ENCODE measurements at places on chromosomes 11 and 22. TPM values are rescaled to one million over a fixed set of nuclear protein-coding genes. Genes with fewer than 3 reads are reported as not detected.

LDHAL6A gene
- not detected for total RNA-seq

MUC15 gene
- not detected for total RNA-seq

SAA4 gene
- not detected for total RNA-seq

TMPRSS6 gene
- not detected for total RNA-seq

TPBGL gene
- total RNA-seq: not detected

KIRREL3 gene
- total RNA-seq: 4.1 TPM

SCGB1A1 gene
- not detected for total RNA-seq

OR56A1 gene
- total RNA-seq: not detected

LRP5 gene
- 16.4 TPM for total RNA-seq

CACNA1I gene
- not detected for total RNA-seq

PHOX2A gene
- not detected for total RNA-seq

AAMDC gene
- total RNA-seq: 37.4 TPM

ST14 gene
- not detected for total RNA-seq

OR52A1 gene
- not detected for total RNA-seq

RASGRP2 gene
- 0.58 TPM for total RNA-seq

C11orf97 gene
- not detected for total RNA-seq

Measured in myometrial cell (primary cell).